ENCODE measurements at places on chromosomes 4 and X. TPM values are rescaled to one million over a fixed set of nuclear protein-coding genes. Genes with fewer than 3 reads are reported as not detected.

ANTXR2 gene
- total RNA-seq, result 42.9 TPM

ERCC6L gene
- 4.7 TPM for total RNA-seq

ITM2A gene
- total RNA-seq, result 15.4 TPM

CNGA1 gene
- not detected for total RNA-seq

DNA sequence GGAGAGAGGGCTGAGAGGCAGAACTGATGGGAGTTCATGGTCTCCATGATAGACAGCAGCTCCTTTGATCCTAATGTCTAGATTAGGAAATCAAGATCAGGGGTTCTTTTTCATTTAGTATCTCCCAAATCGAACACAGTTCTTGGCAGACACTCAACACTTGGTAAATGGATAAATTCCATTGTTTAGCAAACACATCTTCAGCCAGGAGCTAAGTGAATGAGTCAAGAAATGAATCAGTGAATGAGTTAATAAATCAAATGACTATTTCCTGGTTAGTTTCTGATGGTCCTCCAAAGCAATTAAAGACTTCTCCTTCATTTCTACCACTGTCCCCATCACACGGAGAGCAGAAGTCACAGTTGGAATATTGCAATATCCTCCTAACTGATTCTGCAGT, 120.0 kb upstream of the SHISA3 start:
- no peak for DNase-seq

F9 gene
- not detected for total RNA-seq

DNA sequence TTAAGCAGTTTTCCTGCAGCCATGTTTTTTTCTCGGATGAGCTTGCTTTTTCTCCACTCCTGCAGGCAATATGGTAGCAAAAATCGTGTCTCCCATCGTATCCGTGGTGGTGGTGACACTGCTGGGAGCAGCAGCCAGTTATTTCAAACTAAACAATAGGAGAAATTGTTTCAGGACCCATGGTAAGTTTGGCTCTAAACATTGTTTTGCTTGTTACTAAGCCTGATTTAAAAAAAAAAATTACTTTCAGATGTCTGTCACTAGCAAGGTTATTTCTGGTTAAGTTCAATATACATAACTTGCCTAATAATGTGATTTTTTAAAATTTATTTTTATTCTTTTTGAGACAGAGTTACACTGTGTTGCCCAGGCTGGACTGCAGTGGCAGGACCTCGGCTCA, 17.5 kb upstream of the GYG2 start:
- DNase-seq, result no peak

DNA sequence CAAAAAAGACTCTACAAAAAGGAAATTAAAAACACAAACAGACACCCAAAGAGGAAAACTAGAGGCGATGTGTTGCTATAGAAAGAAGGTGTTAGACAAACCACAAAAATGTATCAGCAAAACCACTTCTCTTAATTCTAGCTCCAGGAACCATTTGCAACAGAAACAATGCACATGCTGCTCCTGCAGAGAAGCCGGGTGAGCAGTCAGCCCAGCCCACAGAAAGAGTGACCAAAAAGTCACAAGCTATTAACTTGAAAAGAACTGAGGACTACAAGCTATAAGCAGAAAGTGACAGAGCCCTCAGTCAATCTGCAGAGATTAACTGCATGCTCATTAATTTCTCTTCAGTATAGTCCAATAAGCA, 96.2 kb upstream of the KLHL13 start:
- no peak for DNase-seq

GRCh38 chrX:47093248-47093647, 15.0 kb downstream of the RGN start:
- no peak for DNase-seq

UGT2A3 gene
- total RNA-seq, result not detected

DNA sequence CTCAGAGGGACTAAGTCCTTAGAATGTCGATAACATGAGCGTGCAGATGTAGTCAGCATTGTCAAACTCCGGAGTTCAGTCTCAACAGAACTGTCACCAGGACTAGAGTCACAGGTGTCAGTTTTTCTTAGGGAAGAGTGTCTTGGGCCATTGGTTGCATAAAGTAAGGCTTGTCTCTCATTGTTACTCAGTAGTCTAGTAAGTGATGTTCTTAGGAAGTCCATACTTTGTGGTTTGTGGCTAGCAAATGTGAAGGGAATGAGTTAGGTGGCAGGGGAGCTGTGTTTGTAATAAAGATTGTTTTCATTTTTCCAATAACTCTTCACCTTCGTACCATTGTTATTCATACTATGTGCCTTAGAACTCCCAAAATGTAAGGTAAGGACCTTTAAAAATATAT, 119.6 kb downstream of the AFF2 start:
- no peak for DNase-seq

GRCh38 chr4:8030121-8030781, 90.6 kb upstream of the AFAP1 start:
- DNase-seq, result no peak

- no peak for DNase-seq
Measured at GRCh38 chr4:170307182-170307581, 217.4 kb upstream of the AADAT start.

GRCh38 chrX:124240422-124240821, 92.0 kb upstream of the TEX13D start:
- no peak for DNase-seq

GRCh38 chr4:150525321-150525868, 56.6 kb upstream of the MAB21L2 start:
- DNase-seq, result no peak

ASB9 gene
- 21.0 TPM for total RNA-seq

- peak; percentile 64 for DNase-seq
Measured at GRCh38 chr4:102500696-102501446, at the start of gene NFKB1. Gene NFKB1 (plus strand): TSS chr4:102501359. CDS start chr4:102525519, 24,160 bp downstream.

SSX4 gene
- total RNA-seq, result not detected
